Islet precursor cell (in vitro differentiated cells): ENCODE measurements at places on chromosomes 1 and 21.
A peak's percentile ranks its signal among the peaks of the same experiment; 100 is the strongest.

DNA sequence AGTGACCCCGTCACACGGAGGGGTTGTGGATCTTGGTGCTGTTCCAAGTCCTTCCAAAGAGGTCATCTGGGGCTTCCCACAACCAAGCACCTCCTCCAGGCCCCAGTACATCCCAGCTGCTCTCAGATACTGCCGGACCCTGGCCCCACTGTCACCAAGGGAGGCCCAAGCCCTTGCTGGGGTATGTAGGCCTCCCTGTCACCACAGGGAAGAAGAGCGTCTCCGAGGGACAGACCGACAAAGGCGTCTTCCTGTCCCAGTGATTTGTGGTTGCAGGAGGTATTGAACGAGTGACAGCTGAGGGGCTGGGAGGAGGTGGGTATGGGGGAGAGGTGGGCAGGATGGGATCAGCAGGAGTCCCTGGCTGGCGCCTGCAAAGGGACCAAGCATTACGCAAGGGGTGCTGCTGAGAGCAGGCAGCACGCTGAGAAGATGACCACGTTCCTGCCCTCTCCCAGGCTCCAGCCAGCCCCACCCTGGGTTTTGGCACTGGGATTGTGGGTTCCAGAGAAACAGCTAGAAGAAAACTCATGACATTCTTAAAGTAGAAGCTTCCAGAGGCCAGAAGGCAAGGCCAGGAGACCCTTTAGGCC lies 29.7 kb downstream of the LRP8 start:
- DNase-seq = no peak

DNA sequence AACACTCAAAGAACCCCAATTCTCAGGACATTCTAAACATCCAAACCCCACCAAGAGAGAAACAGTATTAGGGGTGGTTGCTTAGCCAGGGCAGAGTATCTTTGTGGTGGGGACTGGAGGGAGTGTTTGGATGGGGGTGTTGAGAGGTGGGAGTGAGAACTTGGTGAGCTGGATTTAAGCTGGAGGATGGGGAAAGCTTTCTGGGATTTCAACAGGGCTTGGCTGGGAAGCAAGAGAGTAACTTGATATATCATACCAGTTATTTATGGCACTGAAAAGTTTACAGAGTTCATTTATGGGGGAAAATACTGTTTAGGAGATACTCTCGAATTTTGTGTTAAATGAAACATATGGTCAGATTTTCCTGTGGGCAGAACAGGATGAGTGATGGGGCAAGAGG lies 6.8 kb upstream of the CNIH3 start:
- DNase-seq = no peak

DNA sequence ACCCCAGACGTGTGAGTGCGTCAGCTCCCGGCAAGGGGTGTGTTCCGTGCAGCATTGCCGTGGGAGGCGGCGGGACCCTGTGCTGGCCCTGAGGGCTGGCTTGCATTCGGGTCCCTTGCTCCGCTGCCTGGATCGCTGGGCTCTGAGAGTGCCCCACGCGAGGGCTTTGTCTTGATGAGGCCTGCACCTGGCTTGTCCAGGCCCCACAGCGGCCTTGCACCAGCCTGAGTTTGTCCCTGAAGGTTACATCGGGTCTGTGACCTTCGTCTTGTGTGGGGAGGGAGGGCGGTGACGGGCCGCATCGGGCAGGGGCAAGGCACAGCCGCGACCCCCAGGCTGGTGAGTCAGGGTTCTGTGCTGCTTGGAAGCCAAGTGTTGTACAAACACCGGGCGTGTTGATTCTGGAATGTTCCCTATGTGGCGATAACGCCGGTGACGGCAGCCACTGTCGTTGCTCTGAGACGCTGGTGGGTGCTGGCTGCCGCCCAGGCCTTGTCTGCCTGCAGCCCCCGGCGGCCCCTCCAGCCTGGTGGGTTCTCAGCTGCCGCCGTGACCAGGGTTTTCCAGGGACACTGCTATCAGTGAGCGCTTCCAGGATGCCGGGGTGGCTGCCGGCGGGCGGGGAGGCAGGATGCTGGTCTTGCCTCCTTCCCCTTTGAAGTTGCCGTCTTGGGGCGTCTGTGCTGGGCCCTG lies 42.9 kb downstream of the SLX9 start:
- peak; percentile 81 for DNase-seq

DNA sequence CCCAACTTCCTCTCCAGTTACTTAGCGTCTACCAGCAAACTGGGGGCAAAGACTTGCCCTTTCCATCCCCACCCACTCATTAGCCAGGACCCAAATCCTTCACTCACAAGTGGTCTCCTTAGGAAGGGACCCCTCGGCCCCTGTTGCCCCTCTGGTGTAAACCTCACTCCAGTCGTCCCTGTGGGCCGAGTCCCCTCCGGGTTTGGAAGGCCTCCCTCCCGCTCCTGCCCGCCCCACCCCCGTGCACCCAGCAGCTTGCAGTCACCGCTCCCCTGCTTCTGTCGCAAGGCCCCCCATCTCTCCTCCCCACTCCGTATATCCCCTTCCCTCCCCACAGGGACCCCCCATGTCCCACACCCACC lies 1.2 kb downstream of the EFHD2 start:
- DNase-seq = no peak

GRCh38 chr21:34113842-34114241 lies 40.5 kb downstream of the MRPS6 start:
- DNase-seq = no peak

GRCh38 chr1:18798533-18798932 lies 60.9 kb downstream of the TAS1R2 start:
- no peak for DNase-seq

DNA sequence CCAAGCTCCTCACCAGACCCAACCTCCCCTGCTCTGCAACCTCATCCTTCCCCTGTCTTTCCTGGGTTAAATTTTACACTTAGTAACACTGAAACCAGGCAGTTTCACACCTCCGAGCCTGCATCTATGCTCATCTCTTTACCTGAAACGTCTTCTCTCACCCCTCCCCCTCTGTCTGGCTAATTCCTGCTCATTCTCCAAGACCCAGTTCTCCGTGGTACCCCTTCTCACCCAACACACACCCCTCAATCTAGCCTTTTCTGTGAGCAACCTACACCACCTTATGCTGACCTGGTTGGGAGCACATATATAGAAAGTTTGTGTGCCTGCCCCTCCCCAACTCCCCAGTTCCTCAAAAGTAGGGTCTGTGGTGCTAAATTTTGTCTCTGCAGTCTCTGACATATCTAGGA lies 3.7 kb upstream of the KIAA1614 start:
- DNase-seq = no peak

- DNase-seq = no peak
Observed at GRCh38 chr1:59514061-59514909, 217.4 kb downstream of the FGGY start.

GRCh38 chr1:42684139-42684538 lies 1.9 kb downstream of the YBX1 start:
- DNase-seq = no peak

DNA sequence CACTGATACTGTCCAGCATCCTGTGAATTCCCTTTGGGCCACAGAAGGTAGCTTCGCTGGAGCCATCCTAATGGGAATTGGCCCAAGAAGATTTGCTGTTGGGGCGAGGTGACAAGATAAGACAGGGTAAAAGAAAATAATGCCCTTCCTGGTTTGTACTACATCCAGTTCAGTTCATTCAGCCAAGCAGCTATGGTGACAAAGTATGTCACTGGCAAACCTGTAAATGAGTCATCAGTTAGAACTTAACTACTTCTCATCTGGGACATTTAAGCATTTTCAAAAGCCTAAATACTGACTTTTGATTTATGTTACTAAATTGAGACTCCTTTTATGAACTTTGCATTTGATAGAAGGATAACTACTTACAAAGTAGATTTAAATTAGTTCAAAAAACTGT lies 54.2 kb downstream of the WDR64 start:
- no peak for DNase-seq

GRCh38 chr1:221239792-221240191 lies 360.5 kb downstream of the HLX start:
- DNase-seq = no peak

DNA sequence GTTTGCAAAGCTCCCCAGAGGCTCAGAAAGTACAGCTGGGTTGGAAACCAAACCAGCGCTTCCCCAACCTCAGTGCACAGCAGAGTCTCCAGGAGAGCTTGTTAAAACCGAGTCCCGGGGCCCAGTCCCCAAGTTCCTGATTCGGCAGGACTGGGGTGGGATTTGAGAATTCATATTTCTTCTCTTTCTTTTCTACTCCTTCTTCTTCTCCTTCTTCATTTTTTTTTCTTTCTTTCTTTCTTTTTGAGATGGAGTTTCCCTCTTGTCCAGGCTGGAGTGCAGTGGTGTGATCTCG lies 136.8 kb downstream of the PGBD5 start:
- DNase-seq = no peak

DNA sequence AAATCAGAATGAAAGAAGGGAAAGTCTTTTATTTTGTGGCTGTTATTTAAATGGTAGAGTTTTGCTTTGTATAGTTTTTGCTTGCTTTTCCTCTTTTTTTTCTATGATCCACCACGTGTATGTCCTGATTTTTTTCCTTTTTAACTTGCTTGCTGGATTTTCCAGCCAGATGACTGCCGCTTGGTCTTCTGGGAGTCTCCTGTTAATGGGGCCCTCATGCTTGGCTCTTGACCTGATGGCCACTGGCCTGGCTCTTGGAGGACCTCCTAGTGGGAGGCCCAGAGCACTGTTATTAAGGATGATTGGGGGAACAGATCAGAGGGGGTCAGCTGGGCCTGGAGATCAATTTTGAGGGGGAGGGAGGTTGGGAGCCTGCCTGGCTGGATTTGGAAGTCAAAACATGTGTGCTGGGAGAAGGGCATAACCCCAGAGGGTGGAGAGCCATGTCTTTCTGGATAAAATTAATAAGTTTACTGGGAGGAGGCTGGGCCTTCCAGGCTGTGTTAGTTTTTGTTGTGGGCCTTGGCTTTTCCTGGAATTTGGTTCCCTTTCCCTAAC lies 1.2 kb downstream of the FGGY start:
- no peak for DNase-seq

DNA sequence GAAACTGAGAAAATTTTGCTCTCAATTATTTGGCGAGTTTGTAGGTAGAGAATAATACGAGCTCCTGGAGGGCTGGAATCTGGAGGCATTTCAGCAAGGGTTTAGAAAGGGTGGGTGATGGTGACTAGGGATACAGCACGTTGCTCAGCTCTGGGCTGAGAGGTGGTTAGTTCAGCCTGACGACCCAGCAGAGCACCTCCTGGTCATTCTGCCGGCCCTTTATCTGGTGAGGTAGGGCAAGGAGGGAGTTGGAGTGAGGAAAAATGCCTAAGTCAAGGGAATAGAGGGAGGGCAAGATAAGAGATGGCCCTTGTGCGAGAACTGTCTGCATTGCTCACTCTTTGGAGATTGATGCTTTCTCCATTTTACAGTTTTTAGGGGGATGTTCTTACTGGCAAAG lies 19.1 kb downstream of the GALNT2 start:
- DNase-seq = no peak

DNA sequence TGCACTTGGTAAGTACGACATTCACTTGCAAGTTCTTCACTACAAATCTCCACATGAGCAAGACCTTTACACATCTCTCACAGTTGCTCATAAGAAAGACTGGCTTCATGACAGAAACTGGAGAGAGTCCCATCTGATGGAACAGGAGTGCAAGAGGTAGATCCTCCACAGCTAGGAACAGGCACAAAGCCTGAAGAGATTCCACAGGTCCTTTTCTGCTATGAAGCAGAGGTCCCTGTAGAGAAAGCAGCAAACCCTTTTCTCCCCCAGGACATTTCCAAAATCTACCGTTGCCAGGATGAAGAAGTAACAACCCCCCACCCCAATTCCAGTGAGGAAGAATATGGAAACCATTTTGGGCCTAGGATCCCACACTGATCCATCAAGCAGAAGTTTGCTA lies 47.3 kb downstream of the EIF4G3 start:
- DNase-seq = no peak

DNA sequence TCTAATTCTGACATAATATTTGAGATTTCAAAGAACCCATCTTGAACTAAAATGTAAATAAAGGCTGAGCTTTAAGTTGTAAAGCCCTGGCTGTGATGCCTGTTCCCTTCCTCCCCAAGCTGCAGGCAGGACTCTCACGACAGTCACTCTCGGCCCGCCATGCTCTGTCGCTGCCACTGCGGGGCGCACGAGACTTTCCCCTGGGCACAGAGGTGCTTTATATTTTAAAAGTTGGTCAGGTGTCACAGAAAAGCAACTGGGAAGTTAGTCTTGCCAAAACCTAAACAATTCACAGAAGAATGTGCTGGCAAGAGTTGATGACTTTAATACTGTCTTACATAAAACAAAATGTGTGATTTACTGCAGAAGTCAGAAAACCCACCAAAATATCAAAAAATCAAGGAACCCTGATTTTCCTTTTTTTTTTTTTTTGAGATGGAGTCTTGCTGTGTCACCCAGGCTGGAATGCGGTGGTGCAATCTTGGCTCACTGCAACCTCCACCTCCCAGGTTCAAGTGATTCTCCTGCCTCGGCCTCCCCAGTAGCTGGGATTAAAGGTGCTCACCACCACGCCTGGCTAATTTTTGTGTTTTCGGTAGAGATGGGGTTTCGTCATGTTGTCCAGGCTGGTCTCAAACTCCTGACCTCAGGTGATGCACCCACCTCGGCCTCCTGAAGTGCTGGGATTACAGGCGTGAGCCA lies 10.7 kb downstream of the LRRC47 start:
- no peak for DNase-seq

DNA sequence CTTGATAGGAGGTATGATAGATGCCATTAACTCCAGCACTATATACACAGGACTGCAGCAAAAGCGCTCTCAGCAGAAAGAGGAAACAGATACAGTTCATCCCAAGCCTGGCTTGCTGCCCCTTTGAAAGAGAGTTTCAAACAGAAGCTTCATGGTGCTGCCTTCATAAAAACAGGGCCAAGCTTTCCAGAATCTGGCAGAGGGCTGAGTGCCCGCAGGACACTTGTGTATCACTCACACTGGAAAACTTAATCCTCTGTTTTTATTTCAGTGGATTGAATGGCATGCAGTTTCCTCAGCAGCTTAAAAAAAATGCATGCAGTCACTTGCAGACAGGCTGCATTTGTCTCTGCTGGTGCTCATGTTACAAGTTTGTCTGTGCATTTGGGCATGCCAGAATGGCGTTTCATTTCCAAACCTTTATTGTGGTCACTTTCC lies 40.4 kb downstream of the KCNJ15 start:
- peak; percentile 71 for DNase-seq

- no peak for DNase-seq
Observed at GRCh38 chr1:18880585-18880984, 21.1 kb upstream of the TAS1R2 start.

- DNase-seq = no peak
Observed at GRCh38 chr21:41605934-41606285, 98.0 kb upstream of the TMPRSS2 start.

DNA sequence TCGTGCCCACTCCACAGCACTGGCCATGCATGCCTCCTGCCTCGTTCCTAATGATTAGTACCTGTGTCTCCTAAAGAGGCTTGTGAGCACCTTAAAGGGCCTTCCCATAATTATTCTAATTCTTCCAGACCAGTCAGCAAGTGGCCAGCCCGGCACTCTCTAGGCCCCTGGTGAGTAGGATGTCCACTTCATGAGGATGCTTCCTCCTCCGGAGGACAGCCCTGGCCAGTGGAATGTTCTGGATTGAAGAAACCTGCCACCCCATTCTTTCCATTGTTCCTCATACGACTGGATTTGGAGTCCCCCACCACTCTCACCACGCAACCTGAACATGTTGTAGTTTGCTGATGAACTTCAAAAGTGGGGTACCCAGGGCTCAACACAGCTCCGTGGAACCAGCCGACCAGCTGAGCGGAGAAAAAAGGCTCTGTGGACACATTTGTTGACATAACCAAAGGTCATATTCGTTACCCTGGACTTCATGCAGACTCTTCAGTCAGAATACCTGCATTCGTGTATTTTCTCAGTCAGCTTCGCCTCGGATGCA lies 46.7 kb upstream of the LBR start:
- DNase-seq = no peak

- no peak for DNase-seq
Observed at GRCh38 chr1:224114787-224115175, 870 bp downstream of the FBXO28 start.

- no peak for DNase-seq
Observed at GRCh38 chr1:2458687-2459086, 17.4 kb upstream of the PLCH2 start.
